ENCODE measurements at places on chromosomes 16 and 17.
A peak's percentile ranks its signal among the peaks of the same experiment; 100 is the strongest.

- DNase-seq = no peak
These were observed 2106.2 kb downstream of the TP53TG3F start for GRCh38 chr16:35565626-35566025.

- no peak for DNase-seq
These were observed 11.8 kb upstream of the PEMT start for GRCh38 chr17:17603178-17603894.

DNA sequence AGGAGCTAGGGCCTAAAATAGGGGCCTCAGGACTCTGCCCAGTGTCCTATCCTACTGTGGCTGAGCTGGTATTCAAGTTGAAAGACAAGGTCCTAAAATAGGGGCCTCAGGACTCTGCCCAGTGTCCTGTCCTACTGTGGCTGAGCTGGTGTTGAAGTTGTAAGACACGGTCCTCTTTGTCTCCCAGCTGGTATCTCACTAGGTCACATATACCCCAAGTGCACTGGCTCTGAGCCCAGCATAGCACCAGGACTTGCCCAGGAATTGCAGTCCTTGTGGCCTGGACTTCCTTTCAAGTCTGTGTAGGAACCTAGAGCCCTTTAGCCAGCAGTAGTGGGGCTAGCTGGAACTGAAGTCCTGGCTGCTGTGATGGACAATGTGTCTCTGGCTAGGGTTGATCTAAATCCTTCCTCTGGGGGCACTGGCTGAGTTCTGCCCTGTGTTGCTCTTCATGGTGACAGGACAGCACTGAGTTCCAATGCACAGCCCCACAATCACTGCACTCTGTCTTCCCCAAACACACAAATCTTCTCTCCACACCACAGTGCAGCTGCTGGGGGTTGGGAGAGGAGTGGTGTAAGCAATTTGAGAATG, 260.5 kb downstream of the HAPSTR1 start:
- no peak for DNase-seq

DNA sequence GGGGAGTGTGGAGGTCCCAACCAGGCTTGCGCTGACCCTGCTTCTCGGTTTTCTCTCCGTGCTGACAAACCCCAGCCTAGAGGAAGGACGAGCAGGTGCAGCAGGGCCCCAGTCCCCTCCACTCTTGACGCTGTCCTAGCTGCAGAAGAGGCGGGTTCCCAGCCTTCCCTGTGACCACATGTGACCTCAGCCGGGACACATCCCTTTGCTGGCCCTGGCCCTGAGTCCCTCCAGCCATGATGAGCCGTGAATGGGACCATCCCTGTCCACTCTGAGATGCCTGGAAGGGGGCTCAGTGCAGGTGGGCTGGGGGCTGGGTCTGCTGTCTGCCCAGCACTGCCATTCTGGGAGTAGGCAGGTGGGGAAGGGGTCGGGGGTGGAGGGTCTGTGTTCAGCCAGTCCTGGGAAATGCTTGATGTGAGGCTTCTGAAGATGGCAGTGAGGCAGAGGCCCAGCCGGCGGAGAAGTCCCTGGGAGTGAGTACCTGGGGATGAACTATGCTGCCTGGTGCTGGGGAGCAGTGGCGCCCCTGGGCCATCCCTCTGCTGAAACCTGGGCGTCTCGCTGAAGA, 1.9 kb upstream of the TUBB3 start:
- DNase-seq = no peak

DNA sequence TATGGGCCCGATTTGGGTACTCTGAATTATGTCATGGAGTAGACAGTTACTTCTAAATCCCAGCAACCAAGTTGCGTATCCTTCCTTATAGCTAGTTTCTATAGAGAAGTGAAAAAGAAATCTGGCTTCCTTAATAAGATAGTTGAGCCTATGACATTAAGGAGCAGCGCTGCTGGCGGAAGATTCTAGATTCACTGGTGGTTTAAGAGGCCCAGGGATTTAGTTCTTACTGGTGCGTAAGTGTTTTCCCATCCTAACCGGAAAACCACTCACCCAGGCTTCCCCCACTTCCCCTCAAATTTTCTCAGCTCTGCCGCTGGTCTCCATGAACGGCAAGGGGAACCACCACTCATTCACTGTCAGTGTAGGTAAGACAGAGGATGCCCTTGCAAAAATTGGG, 230.4 kb downstream of the CPPED1 start:
- no peak for DNase-seq

DNA sequence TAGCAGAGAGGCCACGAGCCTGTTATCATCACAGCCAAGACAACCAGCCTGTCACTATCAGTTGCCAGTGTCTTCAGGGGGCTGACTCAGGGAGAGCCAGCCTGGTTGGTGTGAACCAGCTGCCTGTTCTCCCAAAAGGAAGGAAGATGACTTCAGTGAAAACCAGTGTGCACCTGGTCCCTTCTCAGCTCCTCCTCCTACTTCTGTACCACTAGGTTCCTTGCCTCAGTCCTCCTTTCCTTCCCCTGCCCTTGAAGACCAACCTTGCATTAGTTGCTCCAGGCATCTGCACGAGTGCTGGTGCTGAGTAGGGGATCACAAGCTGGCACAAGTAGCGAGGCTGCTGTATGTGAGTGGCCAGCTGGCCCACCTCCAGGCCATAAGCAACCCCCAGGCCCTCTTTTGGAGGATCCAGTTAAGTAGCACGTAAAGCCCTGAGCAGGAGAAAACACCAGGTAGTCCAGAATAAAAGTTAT, 8.5 kb downstream of the TUBG1 start:
- DNase-seq = no peak

- peak; percentile 84 for DNase-seq
These were observed 14.0 kb downstream of the FMNL1 start for GRCh38 chr17:45235416-45236281.

DNA sequence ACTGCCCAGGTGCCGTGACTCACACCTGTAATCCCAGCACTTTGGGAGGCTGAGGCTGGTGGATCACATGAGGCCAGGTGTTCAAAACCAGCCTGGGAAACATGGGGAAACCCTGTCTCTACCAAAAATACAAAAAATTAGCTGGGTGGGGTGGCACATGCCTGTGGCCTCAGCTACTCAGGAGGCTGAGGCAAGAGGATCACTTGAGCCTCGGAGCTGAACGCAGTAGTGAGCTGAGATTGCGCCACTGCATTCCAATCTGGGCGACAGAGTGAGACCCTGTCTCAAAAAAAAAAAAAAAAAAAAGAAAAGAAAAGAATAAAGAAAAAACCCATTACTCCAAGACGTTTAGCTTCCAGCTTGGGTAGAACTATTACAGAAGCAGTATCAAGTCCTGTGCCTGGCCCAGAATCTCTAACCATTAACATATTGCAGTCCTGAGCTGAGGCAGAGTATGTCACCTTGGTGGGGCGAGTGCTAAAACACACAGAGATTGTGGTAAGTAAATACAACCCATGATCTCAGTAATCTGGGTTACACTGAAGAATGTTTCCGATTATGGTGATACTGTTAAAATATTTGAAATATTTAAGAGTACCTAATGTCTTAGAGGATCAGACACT, 23.2 kb upstream of the CFAP20 start:
- DNase-seq = peak; percentile 29

Measured in GM03348 (cell line).